ENCODE measurements at places on chromosomes 6 and 20.
A peak's percentile ranks its signal among the peaks of the same experiment; 100 is the strongest.

- DNase-seq = no peak
These were observed 29.4 kb downstream of the SIM1 start for GRCh38 chr6:100435299-100435698.

- no peak for DNase-seq
These were observed 650 bp upstream of the CASP8AP2 start for GRCh38 chr6:89828988-89829471.

DNA sequence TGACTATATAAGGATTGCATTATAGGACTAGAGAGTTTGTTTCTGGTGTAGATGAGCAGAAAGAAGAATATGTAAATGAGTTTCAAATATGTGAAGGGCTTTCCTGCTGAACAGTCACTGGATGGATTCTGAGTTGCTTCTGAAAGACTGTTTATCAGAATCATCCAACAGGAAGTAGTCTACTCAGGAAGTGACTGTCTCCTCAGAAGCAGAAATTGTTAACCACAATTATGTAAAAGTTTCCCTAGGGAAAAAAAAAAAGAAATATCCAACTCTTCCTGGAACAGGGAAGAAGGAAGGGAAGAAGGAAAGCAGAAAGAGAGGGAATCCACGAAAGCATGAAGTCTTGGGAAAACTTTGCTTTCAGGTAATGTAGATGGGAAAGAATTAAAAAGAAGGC, 138.9 kb downstream of the TENT5A start:
- peak; percentile 40 for DNase-seq

DNA sequence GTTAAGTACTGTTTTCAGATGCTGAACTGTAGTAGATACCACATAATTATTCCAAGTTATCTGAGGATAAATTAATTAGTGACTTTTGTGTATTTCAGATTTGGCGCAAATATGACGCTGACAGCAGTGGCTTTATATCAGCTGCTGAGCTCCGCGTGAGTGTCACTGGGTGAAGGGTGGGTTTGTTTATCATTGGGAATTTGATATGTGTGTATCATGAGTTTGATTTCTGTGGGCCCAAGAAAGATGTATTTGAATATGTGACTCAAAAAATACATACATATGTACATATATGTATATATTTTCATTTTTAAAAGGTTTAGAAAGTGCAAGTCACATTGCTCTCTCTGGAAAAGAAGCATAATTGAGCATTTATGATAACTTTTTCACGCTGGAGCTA, 17.4 kb downstream of the SCGN start:
- DNase-seq = no peak

DNA sequence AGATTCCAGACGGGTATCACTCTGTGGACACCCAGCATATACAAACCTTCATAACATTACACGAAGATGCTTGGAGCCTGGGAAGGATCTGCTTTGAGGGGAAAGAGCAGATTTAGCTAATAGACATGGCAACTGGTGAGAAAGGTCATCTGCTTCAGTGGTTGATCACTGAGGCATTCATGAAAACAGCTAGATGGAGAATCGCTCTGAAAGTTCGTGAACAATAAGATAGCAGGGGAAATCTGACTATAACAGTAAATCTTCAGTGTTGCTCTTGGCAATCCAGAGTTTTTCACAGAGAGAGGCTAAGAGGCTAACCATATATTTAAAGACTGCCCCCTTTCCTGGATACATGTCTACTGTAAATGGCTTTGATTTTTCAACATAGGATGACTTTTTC, 245.3 kb downstream of the FARS2 start:
- DNase-seq = no peak

DNA sequence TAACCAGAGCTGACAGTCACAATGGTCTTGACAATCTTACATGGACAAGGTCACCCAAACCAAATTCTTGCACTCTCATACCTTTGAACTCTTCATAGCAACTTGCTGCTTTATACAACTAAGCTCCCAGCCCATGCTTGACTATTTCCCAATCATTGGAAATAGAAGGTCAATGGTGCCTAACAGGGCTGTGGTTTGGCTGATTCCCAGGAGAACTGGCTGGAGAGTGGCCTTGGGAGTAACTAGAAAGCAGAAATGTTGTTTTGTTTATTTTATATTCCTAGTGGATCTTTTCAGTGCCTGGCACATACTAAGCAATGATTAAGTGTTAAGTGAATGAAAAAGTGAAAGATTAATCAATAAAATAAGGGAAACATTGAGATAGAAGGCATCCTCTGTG, 3.0 kb downstream of the SPINT4 start:
- DNase-seq = no peak

DNA sequence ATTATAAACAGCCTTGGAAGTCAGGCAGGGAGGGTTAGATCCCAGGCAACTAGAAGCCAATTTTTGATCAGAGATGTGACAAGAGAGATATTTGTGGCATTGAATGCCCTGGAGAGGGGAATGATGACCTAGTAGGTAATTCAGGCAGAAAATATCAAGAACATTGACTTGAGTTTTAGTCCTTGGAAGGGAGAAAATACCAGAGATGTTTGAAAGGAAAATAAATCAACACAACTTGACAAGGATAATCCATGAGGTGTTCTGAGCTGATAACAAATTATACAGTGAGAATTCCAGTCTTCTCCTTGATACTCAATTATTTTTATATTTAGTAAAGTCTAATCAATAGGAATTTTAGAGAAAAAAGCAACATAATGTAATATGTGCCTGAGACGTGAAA, 10.6 kb upstream of the MARCKS start:
- DNase-seq = no peak

Data from hematopoietic multipotent progenitor cell treated with erythropoietin and hydrocortisone succinate and interleukin-3 and kit ligand, for 4 days (in vitro differentiated cells).